ENCODE measurements at places on chromosomes 6 and 20.

GRCh38 chr6:47535316-47536225 lies 58.0 kb downstream of the CD2AP start:
- no peak for DNase-seq

- no peak for DNase-seq
These were observed 10.2 kb upstream of the RNF114 start for GRCh38 chr20:49925901-49926454.

- DNase-seq: no peak
These were observed 15.0 kb upstream of the ETV7 start for GRCh38 chr6:36402481-36402880.

DNA sequence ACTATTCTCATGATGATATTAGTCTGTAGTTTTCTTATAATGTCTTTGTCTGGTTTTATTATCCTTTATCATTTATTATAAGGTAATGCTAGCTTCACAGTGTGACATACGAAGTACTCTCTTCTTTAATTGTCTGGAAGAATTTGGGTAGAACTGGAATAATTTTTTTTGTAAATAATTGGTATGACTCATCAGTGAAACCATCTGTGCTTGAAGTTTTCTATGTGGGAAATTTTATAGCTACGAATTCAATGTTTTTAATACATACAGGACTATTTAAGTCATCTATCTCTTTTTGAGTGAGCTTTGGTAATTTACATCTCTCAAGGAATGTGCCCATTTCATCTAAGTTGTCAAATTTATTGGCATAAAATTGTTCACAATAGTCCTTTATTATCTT lies 86.3 kb downstream of the SOD2 start:
- no peak for DNase-seq

- DNase-seq: no peak
These were observed 204.0 kb upstream of the MOCS1 start for GRCh38 chr6:40138273-40138720.

Data from stimulated activated naive CD8-positive, alpha-beta T cell treated with anti-CD3 and anti-CD28 coated beads, Interleukin-15, amount 100 ng/mL, for 72 hours (primary cell).